Astrocyte (in vitro differentiated cells and primary cell): ENCODE measurements at places on chromosomes 3 and 15.

- DNase-seq: no peak
Measured at GRCh38 chr15:39556461-39556860, 24.4 kb upstream of the THBS1 start.

DNA sequence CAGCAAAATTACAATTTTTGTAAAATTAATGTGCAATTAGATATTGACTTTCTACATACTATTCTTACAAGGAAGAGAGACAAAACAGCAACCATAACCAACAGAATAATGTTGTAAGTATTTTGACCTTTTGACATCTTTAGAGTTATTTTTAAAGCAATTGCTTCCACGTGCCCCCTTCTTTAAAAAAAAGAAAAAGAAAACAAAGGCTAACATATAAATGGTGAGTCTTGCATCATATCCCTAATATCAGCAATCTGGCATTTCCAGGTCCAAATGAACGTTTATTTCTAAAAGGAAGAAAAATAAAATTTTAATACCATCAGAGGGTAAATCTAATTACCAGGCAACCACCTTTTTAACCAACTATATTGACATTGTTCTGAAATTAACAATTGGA lies 19.3 kb upstream of the STRIT1 start:
- DNase-seq: no peak

- no peak for DNase-seq
Measured at GRCh38 chr15:41659190-41659589, 1.0 kb upstream of the MGA start.

GRCh38 chr3:195265363-195265976 lies 5.5 kb downstream of the XXYLT1 start:
- DNase-seq: no peak

GRCh38 chr3:71197841-71198565 lies 385.5 kb downstream of the FOXP1 start:
- no peak for DNase-seq

DNA sequence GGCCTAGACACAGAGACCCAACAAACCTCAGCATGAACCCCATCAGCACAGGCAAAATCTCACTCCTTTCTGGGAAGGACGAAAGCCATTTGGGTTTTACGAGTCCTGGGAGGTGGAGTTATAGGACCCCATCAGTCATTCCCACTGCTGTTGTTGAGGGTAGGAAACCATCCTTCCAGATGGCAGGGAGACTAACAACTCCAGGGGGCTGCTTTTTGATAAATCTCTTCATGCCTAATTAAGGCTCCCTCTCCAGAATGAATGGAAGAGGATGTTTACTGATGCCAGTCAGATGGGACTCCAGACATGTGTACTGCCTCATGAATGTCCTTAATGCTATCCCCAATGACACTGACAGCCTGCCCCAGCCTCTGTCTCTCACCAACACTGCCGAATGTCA lies 75.3 kb downstream of the ST8SIA2 start:
- no peak for DNase-seq

DNA sequence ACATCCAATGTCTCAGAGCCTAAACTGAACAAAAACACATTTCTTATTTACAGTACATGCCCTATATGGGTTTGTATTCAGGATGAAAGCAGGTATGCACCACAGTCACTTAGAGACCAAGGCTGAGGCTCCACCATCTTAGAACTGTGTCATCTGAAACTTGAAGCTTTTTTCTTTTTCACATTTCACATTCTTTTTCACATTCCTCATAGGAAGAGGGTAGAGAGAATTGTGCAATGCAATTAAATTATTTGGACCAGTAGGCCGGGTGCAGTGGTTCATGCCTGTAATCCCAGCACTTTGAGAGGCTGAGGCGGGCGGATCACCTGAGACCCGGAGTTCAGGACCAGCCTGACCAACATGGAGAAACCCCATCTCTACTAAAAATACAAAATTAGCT lies 591.0 kb downstream of the MECOM start:
- DNase-seq: peak; percentile 33

- DNase-seq: peak; percentile 93
Measured at GRCh38 chr3:139534455-139534812, 5.1 kb downstream of the RBP1 start.

GRCh38 chr3:188819939-188820338 lies 351.8 kb upstream of the TPRG1 start:
- DNase-seq: no peak

- DNase-seq: no peak
Measured at GRCh38 chr15:70044168-70044567, 53.5 kb downstream of the TLE3 start.

DNA sequence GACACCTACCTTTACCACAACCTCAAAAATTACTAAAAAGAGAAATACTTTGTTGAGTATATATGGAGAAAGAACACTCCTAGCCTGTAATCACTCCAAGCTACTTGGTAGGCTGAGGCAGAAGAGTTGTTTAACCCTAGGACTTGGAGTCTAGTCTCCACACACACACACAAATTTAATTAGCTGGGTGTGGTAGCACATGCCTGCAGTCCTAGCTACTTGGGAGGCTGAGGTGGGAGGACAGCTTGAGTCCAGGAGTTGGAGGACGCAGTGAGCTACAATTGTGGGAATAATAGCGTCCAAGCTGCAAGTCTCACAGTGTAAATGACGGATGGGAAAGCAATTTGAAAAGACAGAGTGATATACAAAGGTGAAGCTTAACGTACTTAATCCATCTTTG lies 50.5 kb downstream of the LDHAL6B start:
- no peak for DNase-seq

DNA sequence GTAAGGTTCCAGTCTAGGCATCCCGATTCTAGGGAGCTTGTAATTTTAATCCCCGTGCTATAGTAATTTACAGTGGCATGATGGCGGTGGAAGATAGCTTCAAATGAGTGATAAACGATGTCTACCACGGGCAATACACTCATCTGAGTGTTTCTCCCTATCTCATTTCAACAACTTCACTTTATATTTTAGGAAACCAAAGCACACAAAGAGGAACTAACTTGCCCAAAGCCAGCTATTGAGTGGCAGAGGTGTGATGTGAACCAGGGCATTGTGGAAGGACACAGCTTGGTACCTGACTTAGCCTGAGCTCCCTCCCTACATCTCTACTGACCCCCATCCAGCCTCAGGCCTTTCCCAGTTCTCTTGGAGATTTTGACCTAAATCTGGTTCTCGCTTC lies 16.9 kb upstream of the FILIP1L start:
- DNase-seq: no peak

DNA sequence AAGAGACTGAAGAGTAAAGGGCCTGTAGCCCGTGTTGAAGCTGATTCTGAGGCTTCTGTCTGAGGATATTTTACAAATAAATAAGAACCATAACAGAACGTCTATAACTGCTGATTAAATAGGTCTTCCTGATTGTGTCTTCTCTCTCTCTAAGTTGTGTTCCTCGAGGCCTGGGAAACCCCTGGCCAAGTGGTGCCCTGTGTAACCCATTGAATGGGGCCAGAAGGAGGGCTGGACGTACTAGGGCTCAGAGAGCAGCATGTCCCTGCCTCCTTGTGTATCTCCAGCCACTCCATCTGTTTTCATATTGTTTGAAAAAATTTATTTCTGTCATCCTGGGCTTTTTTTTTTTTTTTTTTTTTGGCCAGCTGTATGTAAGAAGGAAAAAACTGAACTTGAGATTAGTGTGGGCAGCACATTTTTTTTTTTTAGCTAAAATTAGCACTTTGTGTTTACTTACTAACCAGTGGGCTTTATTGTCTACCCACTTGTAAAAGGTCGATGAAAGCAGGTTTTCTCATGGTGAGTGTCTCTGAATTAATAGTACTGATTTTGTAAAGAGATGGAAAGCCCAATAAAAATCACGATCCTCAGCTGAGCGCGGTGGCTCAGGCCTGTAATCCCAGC lies 10.7 kb downstream of the DHX30 start:
- DNase-seq: no peak

DNA sequence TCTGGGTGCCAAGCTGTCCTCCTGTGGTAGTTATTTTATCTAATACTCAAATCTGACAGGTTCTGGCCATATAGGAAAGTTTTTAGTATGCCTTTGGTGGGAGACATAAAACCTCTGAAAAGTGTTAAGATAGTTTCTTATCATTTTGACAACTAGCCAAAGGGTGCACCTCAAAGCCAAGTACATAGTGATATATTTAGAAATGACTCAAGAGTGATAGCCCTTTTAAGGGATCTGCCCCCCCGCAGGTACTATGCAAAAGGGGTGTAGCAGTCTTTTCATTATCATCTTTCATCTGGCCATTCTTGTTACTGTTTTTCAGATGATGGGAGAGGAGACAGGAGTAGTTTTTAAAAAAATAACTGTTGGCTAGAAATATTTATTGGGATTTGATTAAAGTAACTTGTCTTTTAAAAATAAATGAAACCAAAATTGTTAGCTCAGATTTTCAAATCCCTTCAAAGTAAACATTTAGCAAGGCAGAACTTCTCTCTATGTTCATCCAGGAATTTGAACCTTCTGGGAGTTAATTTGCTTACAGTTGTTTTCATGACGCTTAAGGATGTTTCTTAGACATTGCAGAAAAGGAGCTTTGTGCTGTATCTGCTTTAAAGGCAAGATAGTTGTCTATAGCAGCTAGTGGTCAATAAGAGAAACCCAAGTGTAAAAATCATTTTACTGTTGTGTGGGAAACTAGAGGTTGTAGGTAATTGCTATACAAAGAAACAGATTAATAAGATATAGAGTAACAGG lies 5.1 kb downstream of the PHLDB2 start:
- peak; percentile 65 for DNase-seq

- DNase-seq: no peak
Measured at GRCh38 chr3:170096342-170096741, 58.5 kb downstream of the GPR160 start.

GRCh38 chr3:188439080-188439479 lies 285.1 kb downstream of the LPP start:
- no peak for DNase-seq

GRCh38 chr3:81778678-81779182 lies 17.3 kb upstream of the GBE1 start:
- peak; percentile 52 for DNase-seq

GRCh38 chr3:178676077-178676476 lies 139.8 kb downstream of the KCNMB2 start:
- no peak for DNase-seq

GRCh38 chr3:143331350-143331749 lies 211.8 kb downstream of the CHST2 start:
- DNase-seq: peak; percentile 27

- peak; percentile 88 for DNase-seq
Measured at GRCh38 chr3:157533298-157534070, 30.3 kb upstream of the VEPH1 start.

DNA sequence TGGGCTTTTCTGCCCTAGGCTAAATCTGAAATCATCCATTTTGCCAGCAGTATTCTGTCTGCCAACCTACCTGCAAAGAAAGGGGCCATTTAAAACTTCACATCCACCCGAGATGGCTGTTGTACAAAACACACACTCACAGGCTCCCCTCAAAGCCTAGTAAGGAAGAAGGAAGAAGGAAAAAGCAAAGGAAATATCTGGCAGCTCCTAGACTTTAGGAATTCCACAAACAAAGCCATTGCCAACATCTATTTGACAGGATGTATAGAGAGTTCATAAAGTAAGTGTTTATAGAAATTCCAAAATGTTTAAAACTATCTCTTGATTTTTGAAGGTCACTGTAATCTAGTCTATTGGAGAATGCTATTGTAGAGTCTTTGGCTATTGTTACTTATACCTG lies 91.9 kb upstream of the THBS1 start:
- DNase-seq: no peak
